ENCODE measurements at places on chromosomes 12 and 14.
A peak's percentile ranks its signal among the peaks of the same experiment; 100 is the strongest.

- no peak for DNase-seq
Observed at GRCh38 chr14:50000380-50001150, 107.7 kb downstream of the ARF6 start.

- DNase-seq: no peak
Observed at GRCh38 chr12:6084261-6084968, 40.1 kb downstream of the VWF start.

DNA sequence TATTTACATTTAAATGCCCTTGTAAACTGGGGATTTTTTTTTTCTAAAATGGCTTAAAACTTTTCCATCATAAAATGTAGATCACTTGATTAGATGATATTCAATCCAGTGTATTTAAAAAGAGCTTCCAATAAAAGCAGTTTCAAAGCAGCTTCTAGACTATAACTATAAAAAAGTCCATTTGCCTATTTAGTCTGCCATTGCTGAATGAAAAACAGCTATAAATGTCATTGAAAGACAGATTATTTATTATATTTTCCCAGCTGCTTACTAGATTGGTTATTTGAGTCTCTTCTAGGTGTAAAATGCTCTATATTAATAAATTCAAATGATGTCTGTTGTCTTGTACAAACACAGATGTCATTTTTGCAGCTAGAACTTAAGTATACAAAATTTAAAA lies 414.8 kb downstream of the RMST start:
- DNase-seq: peak; percentile 71

GRCh38 chr14:20386276-20386855 lies 26.9 kb downstream of the TEP1 start:
- DNase-seq: no peak

DNA sequence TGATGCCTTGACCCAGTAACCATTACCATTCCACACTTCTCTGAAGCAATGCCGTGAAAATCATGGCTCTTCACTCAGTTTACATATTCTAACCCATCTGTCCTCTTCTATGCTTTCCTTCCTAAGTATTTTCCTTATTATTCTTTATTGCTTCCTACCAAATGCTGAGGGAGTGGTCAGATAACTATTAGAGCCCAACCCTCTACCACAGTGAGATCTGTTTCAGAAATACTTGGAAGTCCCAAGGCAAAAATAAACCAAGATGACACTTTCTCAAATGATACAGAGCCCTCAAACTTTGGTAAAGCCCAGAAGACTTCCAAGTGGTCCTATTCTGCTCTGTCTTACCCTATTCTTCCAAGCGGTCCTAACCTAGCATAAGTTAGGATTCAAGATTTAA lies 68.0 kb downstream of the MED13L start:
- DNase-seq: no peak

DNA sequence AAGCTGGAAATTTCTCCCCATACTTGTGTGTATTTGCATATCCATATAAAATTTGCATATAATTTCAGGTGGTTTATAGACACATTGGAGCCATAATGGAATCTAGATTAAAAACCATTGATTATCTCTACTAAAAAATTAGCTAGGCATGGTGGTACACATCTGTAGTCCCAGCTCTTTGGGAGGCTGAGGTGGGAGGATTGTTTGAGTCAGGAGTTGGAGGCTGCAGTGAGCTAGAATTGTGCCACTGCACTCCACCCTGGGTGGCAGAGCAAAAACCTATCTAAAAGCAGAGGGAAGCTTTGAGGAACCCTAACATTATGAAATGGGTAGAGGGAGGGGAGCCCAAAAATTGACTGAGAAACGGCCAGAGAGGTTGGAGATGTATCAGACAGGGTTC lies 2.6 kb upstream of the RDH11 start:
- no peak for DNase-seq

GRCh38 chr14:93146119-93146518 lies 30.4 kb upstream of the ITPK1 start:
- no peak for DNase-seq

GRCh38 chr14:98578204-98578603 lies 693.8 kb downstream of the BCL11B start:
- DNase-seq: no peak

DNA sequence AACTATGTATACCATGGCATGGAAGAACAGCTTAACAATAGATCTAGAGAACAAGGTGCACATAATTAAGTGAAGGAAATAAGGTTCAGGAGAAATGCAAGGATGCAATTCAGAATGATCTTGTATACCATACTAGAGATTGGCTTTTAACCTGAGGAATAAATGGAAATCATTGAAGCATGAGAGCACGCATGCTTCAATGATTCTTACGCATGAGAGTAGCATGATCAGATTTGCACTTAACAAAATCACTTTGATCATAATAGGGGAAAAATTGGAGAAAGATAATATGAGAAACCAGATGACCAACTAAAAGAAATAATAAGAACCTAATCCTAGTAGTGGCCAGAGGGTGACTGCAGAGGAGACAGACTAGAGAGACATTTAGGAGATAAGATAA lies 133.3 kb upstream of the FSCB start:
- DNase-seq: no peak

DNA sequence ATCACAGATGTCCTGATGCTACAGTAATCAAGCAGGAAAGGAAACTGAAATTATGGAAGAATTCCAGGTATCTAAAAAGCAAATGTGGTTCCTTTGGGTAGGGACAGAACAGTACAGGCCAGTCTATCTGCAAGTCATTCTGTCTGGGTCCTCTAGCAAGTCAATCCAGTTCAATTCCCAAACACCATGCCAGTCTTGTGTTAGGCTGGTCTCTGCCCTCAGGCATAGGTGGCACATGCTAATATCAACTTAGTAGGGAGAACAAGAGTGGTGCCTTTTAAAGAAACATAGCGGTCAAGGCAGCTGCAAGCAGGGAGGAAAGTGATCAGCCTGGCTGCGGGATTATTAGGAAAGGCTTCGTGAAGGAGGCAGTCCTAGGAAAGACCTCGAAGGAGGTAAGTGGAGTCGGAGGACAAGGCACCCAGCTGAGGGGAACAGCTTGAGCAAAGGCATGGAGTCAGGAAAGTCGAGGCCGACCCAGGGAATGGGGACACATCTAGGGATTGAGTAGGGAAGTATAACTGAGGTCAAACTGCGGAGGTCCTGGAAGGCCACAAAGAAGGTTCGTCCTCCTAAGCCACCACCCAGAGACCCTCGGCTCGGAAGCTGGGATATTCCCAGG lies 3.8 kb upstream of the PLEKHG6 start:
- no peak for DNase-seq

DNA sequence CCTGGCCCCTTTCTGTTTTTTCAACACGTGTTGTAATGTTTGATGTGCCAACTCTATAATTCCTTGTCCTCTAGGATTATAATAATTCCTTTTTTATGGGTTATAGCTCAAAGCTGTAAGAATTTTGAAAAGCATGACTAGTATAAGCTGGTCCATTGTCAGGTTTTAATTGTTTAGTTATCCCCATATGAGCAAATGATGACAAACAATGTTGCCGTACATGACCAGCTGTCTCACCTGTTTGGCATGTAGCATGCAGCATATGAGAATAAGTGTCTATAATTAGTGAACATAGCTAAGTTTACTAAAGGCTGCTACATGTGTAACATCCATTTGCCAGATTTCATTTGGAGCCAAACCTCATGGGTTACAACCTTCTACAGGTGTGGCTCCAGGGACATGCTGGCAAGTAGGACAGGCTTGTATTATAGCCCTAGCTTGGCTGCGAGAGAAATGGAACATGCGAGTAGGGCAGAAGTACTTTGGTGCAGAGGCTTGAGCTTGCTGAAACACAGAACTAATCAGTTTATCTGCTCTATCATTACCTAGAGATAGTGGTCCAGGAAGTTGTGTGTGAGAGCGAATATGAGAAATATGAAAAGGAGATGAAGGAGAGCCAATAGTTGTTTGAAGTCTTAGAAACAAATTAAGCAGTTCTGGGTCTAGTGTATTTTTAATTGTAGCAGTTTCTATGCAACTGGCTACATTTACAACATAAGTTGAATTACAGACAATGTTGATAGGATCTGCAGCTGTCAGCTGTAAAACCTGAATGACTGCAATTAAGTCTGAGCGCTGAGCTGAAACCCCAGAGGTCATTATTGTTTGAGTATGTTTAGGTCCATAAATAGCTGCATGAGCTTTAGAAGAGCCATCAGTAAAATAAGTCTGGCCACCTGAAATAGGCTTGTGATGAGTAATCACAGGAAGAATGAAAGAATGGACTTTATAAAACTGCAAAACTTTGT lies 22.6 kb upstream of the MAPKAPK5 start:
- peak; percentile 62 for DNase-seq

- no peak for DNase-seq
Observed at GRCh38 chr12:49160399-49160798, 28.5 kb downstream of the TUBA1A start.

Measured in NCI-H2081 treated with DMSO at 0.1 percent for 48 hours (cell line).